IMR-90 (cell line): ENCODE measurements at places on chromosomes 16 and 17. TPM values are rescaled to one million over a fixed set of nuclear protein-coding genes. Genes with fewer than 3 reads are reported as not detected.

GRCh38 chr16:30987581-30988190, 2.7 kb downstream of the HSD3B7 start:
- DNase-seq = no peak

DNA sequence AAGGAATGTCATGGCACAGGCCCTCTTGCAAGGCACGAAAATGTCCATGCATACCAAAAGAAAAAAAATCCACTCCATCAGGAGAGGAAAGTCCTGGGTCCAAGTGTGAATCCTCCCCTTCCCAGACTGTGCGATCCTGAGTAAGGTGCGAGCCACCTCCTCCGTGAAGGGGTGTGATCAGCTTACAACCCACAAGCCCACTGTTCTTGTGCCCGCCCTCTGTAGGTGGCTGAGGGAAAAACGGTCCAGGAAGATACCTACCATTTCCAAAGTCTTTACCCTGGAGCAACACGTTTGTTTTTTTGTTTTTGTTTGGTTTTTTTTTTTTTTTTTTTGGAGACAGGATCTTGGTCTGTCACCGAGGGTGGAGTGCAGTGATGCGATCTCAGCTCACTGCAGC, 116.5 kb downstream of the ZNF423 start:
- no peak for DNase-seq

DNA sequence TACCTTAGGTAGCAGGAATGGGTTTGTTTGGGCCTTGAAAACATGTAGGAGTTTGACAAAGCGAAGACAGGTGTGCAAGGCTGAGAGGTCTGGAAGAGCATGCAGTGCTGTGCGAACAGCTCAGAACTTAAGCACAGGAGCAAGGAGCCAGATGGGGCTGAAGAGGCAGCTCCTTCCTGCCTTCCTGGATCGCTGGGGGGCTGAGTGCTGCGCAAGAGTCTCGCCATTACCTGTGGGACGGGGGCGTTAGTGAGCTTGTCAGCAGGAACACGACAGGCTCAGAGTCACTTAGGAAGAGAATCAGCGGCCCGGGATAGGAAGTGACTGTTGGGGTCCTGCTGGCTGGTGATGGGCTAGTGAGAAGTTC, 464 bp upstream of the MRM1 start:
- no peak for DNase-seq

GRCh38 chr17:42310787-42311215, 22.5 kb downstream of the STAT5A start:
- DNase-seq = no peak

- DNase-seq = peak; percentile 91
Observed at GRCh38 chr17:2347805-2348685, 10.7 kb downstream of the SGSM2 start.

GRCh38 chr17:75611851-75612429, 21.3 kb upstream of the SMIM5 start:
- no peak for DNase-seq

GRCh38 chr16:16972831-16973230, 497.9 kb downstream of the XYLT1 start:
- DNase-seq = no peak

DNA sequence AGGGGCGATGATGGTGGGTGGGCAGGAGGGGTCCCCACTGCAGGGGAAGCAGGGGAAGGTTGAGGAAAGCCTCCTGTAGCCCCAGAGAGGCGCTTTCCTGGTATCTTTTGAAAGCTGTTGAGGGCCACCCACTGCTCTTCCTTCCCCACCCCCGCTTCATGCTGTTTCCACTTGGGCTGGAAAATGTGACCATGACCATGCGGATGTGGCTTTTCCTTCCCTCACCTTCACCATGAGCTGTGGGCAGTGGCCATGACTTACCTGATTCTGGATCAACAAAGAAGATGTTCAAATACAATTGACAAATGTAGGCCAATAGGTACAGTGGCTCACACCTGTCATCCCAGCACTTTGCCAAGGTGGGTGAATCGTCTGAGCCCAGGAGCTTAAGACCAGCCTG, 13.8 kb downstream of the MVP start:
- no peak for DNase-seq

DNA sequence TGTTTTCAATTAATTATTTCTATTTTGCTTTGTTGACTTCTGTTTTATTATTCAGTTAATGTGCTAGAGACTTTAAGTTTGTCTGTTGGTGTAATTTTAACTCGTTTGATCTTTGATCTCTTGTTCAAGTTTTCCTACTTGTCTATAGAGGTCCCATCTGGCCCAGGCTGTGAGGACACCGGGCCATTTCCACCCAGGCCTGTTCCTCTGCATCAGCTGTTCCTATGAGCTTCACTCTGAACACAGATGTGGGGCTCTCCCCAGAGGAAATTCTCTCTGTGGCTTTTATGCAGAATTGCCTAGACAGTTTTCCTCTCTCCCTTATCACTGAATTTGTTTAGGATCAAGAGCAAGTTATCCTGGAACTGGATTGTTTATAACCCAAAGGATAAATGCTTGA, 44.7 kb downstream of the MYO18A start:
- DNase-seq = no peak

- no peak for DNase-seq
Observed at GRCh38 chr16:66427036-66427860, at the start of gene BEAN1. BEAN1 (plus strand) TSS chr16:66427295; CDS start chr16:66437677, 10,382 bp downstream.

SAP30BP gene
- 70.4 and 82.5 TPM in 2 replicates for total RNA-seq
